ENCODE measurements at places on chromosomes 4 and X. TPM values are rescaled to one million over a fixed set of nuclear protein-coding genes. Genes with fewer than 3 reads are reported as not detected.
A peak's percentile ranks its signal among the peaks of the same experiment; 100 is the strongest.

Gene NUP62CL
- total RNA-seq, result 0.73 TPM

Gene PNCK
- total RNA-seq, result not detected

Gene WDFY3
- total RNA-seq, result 0.07 TPM

- DNase-seq, result no peak
These were observed 92.0 kb upstream of the STS start for GRCh38 chrX:7055386-7056137.

Gene KIAA1210
- not detected for total RNA-seq

Gene DGKK
- 0.11 TPM for total RNA-seq

Gene DSPP
- not detected for total RNA-seq

- DNase-seq, result no peak
These were observed 65.9 kb downstream of the MTHFD2L start for GRCh38 chr4:74223801-74224200.

GRCh38 chr4:167419468-167420140 is 185.3 kb upstream of the SPOCK3 start:
- no peak for DNase-seq

- DNase-seq, result no peak
These were observed 141.9 kb upstream of the FAM241A start for GRCh38 chr4:112003231-112003907.

Gene KLF8
- 19.3 TPM for total RNA-seq

DNA sequence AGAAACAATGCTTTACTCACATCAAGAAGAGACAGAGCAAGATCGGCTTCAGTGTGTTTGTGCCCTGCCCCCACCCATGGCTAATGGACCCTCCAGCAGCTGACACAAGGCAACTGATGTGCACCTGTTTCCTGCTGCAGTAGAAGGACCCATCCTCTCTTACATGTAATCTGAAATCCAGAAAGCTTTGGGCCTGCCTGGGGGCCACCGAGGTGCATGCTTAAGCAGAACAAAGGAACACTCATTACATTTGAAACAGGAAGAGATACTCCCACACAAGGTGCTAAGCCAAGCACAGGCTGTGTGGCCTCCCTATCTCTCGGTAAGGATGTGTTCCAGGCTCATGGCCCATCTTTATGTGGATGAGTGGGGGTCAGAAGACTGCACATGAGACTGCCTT is 338.0 kb downstream of the SPOCK3 start:
- no peak for DNase-seq

Gene L1CAM
- total RNA-seq, result 9.2 TPM

DNA sequence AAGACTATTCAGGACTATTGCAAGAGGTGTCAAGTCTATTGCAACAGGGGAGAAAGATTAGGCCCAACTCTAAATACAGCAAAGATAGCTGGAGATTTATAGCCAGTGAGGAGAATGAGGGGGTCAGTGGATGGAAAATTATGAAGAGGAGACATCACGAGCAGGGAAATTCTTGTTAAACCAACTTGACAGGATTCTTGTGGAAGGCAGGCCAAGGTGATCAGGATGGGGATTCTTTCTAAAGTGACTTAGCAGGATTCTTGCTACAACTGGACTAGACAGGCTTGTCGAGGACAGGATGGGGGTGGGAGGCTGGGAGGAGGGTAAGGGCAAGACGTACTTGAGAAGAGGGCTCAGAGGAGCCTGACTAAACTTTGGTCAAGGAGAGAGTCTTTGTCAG is 89.0 kb downstream of the PHEX start:
- no peak for DNase-seq

DNA sequence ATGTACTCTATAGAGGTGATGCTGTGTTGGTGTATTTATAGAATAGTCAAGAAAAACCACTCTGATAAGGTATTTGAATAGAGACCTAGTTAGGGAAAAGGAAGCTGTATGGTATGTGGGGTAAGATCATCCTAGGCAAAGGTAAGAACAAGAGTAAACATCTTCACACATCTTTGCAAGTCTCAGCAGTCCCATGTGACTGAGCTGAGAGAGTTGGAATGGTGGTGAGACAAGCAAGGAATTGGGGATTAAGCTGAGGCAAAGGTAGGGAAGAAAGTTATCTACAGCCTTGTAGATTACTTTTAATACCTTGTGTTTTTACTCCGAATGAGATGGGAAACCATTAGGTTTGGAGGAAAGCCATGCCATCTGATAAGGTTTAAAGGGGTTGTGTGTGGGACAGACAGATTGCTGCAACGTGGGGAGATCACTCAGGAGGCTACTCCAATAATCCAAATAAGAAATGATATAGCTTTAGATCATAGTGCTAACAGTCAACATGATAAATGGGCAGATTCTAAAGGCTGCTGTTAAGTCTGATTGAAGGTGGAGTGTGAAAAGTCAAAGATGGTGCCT is 31.7 kb upstream of the MANBA start:
- DNase-seq, result no peak

DNA sequence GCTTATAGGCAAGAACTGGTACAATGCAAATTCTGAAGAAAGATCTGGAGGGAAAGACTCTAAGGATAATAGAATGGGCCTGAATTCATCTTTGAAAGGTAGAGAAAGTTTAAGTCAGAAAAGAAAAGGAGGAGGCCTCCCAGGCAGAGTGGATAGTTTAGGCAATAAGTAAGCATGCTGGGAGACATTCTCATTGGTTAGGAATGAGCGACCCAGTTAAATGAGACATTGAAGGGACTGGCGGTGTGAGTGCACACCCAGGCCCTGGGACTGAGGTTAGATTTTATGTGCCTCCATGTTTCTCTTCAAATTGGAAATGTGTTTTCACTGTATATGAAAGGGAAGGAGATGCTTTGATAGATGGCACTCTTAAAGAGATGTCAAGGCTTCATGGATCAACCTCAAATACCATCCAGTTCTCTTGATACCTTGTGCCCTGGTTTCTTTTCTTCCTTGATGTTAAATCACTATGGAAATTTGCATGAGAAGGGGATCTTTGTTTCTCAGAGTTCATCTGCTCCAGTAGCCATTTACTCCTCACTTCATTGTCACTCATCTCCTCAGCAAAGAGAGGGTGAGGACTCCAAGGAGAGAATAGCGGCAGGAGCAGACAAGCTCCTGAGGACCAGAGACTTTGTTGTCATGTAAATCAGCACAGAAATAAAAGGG is 584.2 kb upstream of the INTU start:
- no peak for DNase-seq

Gene TRAM1L1
- total RNA-seq, result not detected

Gene ANXA5
- 49.5 TPM for total RNA-seq

Gene SLC34A2
- not detected for total RNA-seq

Gene HNRNPH2
- total RNA-seq, result 47.6 TPM

DNA sequence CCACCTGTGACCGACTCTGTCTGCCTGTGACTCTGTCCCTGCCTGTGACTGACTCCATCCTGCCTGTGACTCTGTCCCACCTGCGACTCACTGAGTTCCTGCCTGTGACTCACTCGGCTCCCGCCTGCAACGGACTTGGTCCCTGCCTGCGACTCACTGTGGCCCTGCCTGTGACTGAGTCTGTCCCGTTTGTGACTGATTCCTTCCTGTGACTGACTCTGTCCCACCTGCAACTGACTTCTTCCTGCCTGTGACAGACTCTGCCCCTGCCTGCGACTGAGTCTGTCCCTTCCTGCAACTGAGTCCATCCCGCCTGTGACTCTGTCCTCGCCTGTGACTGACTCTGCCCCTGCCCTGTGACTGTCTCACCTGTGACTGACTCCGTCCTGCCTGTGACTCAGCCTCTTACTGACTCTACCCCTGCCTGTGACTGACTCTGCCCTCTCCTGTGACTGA is 9.6 kb upstream of the UVSSA start:
- DNase-seq, result no peak

GRCh38 chrX:133776072-133776471 is 209.3 kb downstream of the GPC3 start:
- peak; percentile 54 for DNase-seq

DNA sequence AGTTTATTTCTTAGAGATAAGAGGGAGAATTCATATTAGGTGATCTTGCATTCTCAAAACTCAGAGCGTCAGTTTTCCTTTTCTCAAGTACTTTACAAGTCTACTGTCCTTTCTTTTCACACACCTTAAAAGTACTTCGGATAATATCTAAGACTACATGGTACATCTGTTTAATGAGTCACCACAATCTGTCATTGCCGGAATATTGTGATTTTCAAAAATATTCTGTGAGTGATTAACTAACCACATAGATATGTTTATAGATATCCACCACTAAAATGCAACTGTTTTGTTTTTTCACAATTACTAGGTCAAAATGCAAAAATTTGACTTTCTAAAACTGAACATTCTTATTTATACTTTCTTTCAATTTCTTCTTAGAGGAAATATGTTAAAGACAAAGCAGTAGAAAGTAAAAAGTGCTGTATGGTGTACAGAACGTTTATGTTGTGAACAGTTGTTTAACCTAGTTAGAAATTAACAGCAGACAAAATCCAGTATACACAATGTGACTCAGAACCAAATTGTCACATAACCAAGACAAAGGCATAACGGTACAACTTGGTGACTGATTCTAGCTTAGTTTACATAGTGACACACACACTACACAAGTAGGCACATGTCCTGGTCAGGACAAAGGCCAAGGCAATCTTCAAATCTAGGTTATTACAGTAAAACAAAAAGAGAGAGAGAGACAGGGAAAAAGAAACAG is 482.9 kb downstream of the NAF1 start:
- DNase-seq, result no peak

GRCh38 chr4:38461342-38461741 is 202.7 kb upstream of the KLF3 start:
- no peak for DNase-seq

Gene RHOXF1
- 0.56 TPM for total RNA-seq

DNA sequence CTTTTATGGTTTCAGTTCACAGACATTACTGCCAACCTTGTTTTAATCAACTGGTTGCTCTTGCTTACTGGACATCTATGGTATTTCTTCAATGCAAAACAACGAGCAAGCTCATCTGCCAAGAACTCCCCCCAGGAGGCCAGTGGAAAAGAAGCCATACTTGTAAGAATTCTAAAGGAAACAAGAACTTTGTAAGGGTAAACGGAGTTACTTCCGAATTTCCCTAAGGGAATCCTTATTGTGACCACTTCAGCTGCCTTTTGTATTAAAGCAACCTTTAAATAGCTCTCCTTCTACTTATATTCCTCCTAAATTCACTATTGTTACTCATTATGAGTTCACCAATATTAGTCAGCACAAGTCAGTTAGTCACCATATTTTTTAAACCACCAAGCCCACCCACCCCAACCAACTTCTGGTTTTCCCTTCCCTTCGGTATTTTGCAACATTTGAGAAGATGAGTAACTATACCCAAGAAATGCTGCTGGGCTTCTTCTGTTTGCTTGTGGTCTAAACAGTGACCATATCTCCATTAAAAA is 602.8 kb upstream of the DIPK2B start:
- no peak for DNase-seq

DNA sequence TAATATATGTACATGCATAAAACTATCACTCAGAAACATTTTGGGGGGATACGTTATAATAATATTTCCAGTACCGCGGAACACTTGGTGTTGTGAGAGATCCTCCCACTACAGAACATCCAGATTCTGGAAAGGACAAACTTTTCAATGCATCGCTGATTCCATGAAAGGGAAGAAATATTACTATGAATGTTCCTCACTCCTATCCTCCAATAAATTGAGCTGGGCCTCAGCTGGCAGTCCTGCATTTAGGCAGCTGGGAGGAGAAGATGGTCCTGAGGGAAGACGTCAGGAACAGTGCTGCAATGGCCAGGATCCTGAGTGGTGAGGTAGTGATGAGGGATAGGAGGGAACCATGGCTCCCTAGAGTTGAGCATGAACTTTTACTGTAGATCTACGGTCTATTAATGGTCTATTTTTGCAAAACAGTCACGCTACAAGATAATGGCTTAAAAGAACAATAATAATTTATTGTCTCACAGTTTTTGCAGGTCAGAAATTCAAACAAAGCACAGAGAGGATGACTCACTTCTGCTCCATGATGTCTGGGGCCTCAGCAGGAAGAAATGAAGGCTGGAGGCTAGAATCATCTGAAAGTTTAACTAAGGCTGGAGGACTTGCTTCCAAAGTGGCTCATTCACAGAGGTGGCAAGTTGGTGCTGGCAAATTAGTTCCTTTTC is 538.1 kb downstream of the STIM2 start:
- no peak for DNase-seq
